ENCODE measurements at places on chromosomes 6 and 20. TPM values are rescaled to one million over a fixed set of nuclear protein-coding genes. Genes with fewer than 3 reads are reported as not detected.

TBXT gene
- total RNA-seq, result not detected

DNA sequence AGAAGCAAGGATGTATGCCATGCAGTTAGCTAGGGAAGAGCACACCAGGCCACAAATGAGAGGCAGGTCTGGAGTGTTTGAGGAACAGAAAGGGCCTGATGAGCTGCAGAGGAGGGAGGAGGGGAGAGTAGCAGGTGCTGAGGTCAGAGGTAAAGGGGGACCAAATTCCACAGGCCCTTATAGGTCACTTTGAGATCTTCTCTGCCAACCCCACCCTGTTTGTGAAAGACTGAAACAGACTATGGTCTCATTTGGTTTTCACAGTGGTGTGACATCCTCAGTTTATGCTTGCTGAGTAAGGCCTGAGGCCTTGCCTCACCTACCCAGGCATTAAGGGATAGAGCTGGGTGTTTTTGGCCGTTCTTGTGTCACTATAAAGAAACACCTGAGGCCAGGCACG, 187.7 kb upstream of the MYLIP start:
- no peak for DNase-seq

GRCh38 chr6:148538261-148539190, 195.9 kb downstream of the SASH1 start:
- DNase-seq, result no peak

- no peak for DNase-seq
Measured at GRCh38 chr6:53107091-53107490, 41.5 kb downstream of the GCM1 start.

DNA sequence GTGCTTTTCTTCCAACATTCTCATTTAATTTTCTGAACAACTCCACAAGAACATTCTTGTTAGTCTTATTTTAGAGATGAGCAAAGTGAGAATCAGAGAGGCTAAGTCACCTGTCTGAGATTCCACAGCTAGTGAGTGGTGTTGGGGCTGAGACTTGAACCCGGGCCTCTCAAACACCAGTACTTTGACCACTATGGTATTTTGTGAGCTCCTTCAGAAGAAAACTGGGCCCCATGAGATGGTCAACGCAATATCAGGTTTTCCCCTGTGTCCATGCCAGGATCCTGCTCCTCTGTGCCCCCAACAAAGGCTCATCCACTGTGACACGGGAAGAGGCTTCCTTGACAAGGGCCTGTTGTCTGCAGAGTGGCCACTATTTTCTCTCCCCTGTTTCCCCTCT, 51.9 kb downstream of the MAFB start:
- DNase-seq, result no peak

- DNase-seq, result no peak
Measured at GRCh38 chr6:108666656-108667260, 106.0 kb downstream of the FOXO3 start.

Measured in activated CD4-positive, alpha-beta T cell treated with anti-CD3 and anti-CD28 coated beads for 36 hours (primary cell).